Stomach (tissue), 19 donors: ENCODE measurements at places on chromosomes 13 and 19. TPM values are rescaled to one million over a fixed set of nuclear protein-coding genes. Genes with fewer than 3 reads are reported as not detected.

DNA sequence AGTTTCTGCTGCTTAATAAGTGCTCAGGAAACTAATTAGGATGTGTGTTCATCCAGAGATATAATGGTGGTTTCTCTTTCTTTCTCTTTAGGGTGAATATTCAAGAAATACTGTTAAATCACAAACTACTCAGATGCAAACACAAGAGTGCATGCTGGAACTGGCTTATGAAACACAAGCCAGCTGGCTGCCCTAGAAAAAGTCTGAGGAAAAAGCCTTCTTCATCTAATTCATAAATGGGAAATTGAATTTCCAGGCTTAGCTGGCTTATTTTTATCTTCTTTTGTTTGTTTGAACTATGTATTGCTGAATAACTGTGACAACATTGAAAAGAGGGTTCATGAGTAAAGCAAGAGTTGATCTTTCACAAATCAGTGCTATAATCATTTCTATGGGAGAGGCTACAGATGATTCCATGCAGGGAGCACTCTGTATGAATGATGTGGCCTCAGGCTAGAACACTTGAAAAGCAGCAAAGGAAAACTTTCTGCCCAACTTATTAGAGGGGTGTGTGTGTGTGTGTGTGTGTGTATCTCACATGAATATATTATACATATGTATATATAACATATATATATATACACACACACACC lies 69.8 kb upstream of the SCEL start:
- peak; percentile 40 for DNase-seq

The CYP2A13 gene
- not detected for total RNA-seq

The PLPPR3 gene
- not detected for total RNA-seq

- no peak for DNase-seq
These were observed 27.2 kb downstream of the SPRY2 start for GRCh38 chr13:80313668-80314256.

The NLRP7 gene
- not detected for total RNA-seq

- no peak for DNase-seq
These were observed 815.9 kb downstream of the SLITRK6 start for GRCh38 chr13:84983321-84983720.

The ATXN8OS gene
- total RNA-seq = not detected

DNA sequence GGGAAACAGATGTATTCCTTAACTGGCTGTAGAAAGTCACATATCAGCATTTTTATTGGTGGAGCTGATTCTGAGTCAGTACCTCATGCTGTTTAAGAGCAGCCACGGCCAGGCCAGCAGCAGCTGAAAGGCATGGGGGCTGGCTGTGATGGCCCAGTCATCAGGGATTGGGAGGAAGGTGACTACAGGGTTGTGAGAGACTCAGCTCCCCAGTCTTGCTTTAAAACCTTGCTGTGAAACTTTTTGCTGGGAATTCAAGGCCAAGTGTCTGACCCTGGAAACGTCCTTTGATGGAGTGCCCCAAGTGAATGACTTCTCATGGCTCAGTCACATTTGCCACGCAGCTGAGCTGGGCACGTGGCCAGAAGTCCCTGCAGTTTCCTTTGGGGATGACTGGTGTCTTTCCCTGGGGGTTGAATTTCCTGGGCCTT lies 39.1 kb upstream of the RNF113B start:
- peak; percentile 67 for DNase-seq

DNA sequence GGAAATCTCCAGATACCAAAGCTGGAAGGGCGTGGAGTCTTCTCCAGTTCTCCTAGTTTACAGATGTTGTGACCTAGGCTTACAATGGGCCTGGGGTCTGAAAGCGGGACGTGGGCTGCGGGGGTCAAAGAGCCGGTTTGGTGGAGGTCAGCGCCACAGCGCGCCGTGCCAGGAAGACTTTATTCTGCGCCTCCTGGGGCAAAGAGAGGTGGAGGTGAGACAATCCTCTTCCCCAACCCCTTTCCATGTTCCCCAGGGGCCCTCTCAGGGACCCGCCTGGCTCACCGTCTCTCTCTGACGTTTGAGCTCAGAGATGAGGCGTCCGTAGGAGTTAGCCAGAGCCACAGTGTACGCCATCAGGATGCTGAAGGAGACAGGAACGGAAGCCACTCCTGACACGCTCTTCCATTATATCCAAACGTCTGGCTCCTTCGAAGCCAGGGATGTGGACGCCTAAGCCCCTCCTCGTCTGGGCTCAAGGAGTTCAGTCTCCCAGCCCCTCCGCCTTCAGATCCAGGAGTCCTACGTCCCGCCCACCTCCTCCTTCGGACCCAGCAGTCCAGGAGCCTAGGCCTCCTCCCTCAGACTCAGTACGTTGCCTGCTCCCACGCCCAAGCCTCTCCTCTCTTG lies 776 bp upstream of the LENG1 start:
- no peak for DNase-seq

The FCHO1 gene
- 0.55 TPM for total RNA-seq
